Stimulated activated CD8-positive, alpha-beta memory T cell treated with anti-CD3 and anti-CD28 coated beads, Interleukin-4, amount 100 ng/mL, for 48 hours (primary cell): ENCODE measurements at places on chromosomes 1 and 21.

DNA sequence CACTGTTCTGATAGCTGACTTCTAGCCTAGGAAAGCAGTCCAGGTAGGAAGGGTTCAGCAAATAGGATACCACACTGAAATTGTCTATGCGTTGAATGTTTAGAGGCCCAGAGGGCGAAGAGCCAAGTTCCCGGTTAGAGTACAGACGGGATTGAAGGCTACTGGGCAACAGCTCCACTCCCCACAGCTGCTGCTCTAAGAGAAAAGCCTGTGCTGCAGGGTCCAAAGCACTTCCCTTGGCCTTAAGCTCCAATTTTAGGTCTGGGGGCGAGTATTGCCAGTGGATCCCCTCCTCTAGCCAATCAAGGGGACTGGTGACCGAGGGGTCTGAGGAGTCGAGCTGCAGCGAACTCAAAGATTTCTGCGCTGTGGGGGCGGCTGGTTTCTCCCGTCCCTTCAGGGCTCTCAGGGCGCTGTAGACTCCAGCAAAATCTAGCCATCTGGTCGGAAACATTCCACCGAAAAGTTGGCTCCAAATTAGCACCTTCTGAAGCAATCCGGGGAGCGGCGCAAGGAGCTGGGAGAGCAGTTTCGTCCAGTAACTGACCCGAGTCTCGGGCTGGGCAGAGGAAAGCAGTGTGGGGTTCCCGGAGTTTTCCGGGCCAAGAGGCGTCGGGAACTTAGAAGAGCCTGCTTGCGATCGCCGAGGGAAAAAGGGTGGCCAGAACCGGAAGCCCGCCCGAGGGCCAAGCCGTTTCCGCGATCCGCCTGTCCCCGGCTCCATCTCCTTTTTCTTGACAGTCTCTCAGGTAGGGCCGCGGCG lies 748 bp downstream of the PPP1R15B start:
- DNase-seq = peak; percentile 62

DNA sequence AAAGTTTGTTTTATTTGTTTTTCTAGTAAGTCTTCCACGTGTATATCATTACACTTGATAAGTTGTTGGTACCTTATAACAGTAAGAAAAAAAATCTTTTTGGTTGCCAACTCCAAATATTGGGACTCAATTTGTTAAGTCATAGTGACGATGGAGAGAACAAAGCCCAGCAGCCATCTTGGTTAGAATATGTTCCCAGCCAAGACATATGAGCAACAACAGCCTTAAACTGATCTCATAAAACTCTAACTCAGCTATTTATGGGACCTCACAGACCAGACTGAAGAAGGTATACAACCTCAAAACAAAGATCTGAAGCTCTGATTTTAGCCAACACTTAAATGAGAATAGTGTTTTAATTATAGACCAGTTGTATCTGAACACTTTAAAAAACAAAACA lies 281.3 kb downstream of the VAV3 start:
- no peak for DNase-seq

DNA sequence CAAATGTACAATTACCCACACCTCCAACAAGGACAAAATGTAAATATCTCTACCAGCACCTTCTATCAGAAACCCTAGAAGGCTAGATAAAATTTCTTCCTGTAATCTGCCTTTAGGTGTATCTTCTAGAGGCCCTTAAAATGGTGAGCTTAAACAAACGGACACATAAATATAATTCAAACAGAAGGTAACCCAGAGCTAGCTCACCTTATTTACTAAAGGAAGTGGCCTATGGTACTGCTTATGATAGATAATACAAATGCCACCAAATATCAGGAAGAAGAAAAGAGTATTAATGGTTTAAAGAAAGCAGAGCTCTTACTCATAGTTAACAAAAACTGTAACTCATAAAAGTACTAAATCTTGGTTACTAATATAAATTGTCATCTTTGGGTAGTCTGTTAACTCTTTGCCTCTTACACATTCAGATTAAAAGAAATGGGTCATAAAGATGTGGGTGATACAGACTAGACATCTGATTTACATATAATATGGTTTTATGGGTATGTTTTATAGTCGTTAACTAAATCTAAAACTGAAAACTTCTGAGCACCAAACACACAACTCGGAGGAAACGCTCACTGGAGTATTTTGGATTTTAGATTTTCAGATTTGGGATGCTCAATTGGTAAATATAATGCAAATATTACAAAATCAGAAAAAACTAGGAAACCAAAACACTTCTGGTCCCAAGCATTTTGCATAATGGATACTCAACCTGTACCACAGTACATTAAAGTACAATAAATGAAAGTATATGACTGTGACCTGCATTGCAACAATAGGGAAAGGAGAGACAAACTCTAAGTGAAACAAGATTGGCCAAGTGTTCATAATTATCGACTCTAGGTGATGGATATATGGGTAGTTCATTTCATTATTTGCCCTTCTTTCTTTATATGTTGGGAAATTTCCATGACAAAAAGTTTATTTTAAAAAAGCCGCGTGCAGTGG lies 23.2 kb downstream of the TRIT1 start:
- no peak for DNase-seq

DNA sequence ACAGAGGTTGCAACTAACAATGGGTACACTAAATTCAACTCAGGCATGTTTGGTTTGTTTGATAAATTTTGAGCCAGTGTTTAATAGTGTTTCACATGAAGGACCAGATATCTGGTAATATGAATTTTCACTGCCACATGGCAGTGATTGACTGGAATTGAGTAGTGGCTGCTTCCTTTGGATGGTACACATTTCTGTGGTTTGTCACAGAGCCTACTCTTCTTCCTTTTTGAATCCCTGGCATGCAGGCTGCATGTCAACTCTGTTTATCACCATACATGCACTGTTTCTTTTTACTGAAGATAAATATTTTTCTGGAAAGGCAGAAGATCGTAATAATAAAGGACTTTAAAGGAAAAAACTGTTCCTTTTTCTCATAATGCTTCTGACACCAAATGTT lies 35.5 kb downstream of the SDCCAG8 start:
- DNase-seq = no peak

- DNase-seq = no peak
These were observed 175.6 kb downstream of the HHAT start for GRCh38 chr1:210504286-210504685.

DNA sequence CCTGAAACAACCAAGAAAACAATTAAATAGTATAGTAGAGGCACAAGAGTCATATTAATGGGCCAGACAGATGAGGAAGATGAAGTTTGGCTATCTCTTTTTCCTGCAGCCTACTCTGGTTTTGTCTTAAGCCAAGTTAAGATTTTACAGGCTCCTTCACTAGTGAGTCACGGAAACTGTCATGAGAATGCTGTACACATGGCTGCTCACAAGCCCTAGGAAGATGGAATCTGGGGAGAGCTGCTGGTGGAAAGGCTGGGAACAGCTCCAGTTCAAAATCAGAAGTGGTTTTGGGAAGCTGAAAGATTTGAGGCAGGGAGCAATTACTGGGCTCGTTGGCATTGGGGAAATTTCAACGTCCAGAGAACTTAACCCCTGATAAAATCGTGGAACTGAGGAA lies 46.4 kb upstream of the S1PR1 start:
- DNase-seq = no peak

DNA sequence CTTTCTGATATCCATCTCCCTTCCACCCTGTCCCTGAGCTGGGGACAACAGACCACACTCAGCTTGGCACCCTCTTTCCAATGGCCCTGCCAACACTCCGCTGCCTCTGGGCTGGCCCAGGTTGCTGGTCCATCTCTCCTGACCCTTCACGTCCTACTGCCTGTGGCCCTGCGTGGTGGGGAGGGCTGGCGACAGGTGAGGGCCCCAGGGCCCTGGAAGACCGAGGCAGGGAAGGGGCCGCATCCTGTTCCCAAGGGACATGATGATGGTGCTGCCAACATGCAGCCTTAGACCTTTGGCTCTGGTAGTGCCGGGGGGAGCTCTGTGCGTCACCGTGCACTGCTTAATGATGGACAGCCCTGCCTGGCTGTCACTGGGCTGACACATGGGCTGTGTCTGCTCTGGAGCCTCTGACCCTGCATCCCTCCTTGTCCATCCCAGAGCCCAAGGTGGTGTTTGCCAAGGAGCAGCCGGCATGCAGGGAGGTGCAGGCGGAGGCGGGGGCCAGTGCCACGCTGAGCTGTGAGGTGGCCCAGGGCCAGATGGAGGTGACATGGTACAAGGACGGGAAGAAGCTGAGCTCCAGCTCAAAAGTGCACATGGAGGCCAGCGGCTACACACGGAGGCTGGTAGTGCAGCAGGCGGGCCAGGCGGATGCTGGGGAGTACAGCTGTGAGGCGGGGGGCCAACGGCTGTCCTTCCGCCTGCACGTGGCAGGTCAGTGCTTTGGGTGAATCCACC lies 65.2 kb downstream of the OBSCN start:
- no peak for DNase-seq

DNA sequence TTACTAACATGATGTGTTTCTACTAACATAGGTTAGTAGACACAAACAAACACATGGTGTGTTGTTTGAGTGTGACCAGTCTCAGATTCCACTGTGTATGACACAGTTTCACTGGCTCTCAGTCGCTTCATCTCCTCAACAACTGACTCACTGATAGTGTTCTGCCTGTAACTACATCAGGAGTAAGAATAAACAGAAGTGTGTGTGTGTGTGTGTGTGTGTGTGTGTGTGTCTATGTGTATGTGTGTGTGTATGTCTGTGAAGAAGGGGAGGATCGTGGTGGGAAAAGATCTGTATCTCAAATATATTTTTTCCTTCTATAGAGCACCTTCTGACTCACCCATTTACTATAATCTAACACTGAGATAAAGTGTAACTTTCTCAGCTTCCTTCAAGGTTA lies 391.0 kb downstream of the PTPRC start:
- DNase-seq = no peak

DNA sequence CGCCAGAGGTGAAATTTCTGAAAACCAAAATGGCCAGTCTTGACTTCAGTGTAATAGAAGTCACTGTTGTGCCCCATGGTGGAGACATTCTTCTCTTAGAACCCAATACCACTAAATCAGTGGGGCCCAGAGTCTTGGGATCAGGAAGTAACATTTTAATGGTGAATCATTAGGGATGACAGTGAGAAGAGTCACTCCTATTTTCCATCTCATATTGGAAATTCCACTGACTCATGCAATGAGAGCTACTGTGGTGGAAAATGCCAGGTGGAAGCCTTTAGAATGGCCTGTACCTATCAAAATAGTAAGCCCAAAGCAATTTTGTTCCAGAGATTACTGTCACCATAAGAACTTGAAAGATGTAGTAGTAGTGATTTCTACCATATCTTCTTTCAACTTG lies 20.6 kb upstream of the PPM1J start:
- DNase-seq = no peak

GRCh38 chr1:210123924-210124589 lies 108.5 kb upstream of the SERTAD4 start:
- no peak for DNase-seq

- DNase-seq = no peak
These were observed 3.2 kb downstream of the GPATCH4 start for GRCh38 chr1:156598125-156598524.

DNA sequence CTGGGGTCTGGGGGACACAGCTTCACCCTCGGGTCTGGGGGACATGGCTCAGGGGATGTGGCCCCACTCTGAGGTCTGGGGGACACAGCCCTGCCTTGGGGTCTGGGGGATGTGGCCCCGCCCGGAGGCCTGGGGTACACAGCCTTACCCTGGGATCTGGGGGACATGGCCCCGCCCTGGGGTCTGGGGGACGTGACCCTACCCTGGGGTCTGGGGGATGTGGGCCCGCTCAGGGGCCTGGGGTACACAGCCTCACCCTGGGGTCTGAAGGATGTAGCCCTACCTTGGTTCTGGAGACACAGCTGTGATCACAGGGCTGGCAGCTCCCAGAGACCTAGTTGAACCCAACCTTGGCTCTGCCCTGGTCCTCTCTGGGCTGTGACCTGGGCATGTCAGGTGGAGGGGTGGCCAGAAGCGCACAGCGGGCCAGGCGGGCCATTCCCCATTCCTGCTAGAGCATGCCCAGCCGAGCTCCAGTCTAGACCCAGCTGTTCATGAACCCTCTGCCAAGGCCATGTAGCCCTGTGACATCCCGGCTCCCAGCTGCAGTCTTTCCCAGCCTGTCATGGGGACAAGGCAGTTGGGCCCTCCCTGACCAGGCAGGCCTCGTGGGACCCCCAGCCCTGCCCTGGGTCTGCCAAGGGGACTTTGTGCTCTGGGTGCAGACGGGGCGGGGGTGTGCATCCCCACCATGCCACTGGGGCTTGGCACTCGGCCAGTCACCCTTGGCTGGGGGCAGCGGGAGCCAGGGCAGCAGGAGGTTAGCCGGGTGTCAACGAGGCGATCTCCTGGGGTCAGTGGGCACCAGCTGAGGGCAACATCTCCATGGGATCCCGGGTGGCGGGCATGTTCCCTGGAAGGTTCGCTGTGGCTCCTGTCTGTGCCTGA lies 43.9 kb downstream of the WNT9A start:
- DNase-seq = no peak

GRCh38 chr1:156445789-156446263 lies 54.7 kb downstream of the MEF2D start:
- DNase-seq = peak; percentile 89

DNA sequence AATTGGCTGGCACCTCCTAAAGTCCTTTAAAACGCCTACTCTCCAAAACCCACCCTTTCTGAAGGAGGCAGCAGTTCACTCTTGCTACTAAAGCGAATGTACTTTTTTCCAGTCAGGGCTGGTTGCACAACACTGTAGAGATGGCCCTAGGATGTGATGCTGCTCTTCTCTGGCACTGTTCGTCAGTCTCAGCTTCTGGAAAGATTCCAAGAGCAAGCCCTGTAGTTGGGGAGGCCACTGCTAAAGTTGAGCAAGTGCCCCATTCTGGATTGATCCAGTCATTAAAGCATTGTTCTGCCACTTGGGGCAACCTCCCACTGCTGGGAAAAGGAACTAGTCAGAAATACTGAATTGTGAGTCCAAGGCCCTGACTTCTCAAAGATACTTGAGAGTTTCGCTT lies 28.5 kb upstream of the KCNQ4 start:
- no peak for DNase-seq

DNA sequence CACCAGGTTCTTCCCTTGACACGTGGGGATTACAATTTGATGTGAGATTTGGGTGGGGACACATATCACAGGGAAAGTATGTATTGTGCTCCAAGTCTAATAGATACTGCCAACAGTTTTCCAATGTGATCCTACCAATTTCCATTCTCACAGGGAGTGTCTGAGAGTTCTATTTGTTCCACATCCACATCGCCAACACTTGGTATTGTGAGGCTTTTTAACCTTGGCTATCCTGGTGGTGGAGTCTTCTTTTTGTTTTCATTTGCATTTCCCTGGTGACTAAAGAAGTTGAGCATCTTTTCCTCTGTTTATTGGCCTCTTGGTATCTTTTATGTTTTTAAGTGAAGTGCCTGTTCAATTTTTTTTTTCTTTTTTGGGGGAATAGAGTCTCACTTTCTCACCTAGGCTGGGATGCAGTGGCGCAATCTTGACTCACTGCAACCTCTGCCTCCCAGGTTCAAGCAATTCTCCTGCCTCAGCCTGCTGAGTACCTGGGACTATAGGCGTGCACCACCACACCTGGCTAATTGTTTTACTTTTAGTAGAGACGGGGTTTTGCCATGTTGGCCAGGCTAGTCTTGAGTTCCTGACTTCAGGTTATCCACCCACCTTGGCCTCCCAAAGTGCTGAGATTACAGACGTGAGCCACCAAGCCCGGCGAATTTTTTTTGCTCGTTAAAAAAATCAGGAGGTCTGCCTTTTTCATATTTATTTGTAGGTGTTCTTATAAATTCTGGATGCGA lies 15.9 kb upstream of the PADI1 start:
- no peak for DNase-seq

GRCh38 chr1:151825204-151825603 lies 6.4 kb downstream of the RORC start:
- DNase-seq = no peak
